AG08395 (cell line): ENCODE measurements at places on chromosomes 6 and 20.

DNA sequence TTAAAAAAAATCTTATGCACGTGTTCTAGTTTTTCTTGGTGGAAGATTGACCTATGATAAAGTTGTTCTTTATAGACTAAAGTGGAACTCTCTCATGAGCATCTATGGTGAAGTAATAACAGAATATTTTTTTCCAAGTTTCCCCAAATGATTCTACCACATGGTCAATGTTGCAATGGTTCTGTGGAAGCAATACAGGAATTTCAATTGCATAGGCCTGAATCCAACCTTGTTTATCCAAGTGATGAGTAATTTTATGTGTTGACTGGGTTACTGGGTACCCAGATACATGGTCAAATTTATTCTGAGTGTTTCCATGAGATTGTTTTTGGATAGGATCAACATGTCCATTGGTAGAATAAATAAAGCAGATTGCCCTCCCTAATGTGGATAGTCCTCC, 581.5 kb downstream of the MMUT start:
- no peak for DNase-seq

GRCh38 chr6:112086744-112087135, 542 bp downstream of the TUBE1 start:
- DNase-seq = peak; percentile 62

DNA sequence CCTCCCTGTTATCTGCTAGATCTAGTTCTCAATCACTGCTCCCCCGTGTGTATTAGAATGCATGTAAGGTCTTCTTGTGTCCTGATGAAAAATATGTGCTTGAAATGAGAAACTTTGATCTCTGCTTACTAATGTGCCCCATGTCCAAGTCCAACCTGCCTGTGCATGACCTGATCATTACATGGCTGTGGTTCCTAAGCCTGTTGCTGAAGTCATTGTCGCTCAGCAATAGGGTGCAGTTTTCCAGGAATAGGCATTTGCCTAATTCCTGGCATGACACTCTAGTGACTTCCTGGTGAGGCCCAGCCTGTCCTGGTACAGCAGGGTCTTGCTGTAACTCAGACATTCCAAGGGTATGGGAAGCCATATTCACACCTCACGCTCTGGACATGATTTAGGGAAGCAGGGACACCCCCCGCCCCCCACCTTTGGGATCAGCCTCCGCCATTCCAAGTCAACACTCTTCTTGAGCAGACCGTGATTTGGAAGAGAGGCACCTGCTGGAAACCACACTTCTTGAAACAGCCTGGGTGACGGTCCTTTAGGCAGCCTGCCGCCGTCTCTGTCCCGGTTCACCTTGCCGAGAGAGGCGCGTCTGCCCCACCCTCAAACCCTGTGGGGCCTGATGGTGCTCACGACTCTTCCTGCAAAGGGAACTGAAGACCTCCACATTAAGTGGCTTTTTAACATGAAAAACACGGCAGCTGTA, 73.4 kb downstream of the PTPN1 start:
- DNase-seq = no peak

- DNase-seq = peak; percentile 95
These were observed 22.3 kb downstream of the ELOVL5 start for GRCh38 chr6:53326372-53327016.

DNA sequence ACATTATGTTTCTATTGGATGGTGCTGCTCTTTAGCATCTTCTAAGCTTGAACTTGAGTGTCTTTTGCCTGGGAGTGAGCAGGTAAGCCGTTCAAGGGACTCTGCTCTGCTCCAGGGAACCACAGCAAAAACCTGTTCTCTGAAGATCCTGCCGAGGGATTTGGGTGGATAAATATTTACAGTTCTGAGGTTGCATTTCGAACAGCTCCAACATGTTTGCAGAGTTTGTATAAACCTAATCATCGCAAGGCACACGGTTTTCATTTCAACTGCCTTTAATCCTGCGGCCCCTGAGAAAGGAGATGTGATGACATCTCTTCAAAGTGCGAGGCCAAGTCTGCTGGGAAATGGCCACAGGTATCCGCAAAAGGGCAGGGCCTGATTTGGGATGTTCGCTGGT, 293.4 kb downstream of the TFAP2C start:
- no peak for DNase-seq

- no peak for DNase-seq
These were observed 146.4 kb downstream of the ERMARD start for GRCh38 chr6:169897601-169898358.

DNA sequence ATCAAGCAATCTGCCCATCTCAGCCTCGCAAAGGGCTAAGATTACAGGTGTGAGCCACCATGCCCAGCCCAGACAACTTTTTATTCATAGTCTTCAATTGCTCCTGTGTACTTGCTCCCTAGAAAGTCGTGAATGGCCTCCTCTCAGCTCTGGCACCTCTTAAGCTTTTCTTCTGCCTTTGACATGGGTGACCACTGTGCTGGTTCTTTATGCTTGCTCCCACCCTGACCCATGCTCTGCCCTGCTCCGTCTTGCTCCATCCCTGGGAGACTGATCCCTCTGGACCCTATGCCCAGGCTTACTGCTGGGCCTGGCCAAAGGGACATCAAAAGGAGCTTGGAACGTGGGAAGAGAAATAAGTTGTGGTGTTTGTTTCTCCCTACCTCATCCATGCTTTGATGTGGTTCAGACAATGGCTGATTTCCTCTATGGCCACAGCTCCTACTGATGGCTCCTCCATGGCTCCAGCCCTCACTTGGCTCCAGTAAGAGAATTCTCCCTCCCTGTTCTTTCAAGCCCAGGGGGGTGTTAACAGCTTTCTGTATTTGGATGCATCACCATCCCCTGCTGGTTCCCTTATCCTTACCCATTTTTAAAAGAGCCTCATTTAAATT, 7.7 kb upstream of the TREM2 start:
- DNase-seq = no peak

DNA sequence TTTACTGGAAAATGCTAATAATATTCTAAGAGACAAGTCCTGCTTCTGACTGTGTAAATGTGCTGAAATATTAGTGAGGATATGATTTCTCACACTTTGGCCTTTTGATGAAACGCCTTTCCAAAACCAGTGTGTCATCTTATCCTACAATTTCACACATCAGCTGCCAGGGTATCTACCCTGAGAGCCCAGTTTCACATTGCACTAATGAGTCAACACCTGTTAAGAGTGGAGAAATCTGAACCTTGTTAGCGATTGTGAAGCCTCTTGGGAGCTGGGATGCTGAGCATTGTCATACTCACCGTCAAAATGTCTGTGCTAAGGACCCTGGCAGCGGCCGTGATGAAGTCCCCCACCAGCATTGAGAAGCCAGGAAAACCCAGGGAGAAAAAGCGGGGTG, 166.0 kb downstream of the RALGAPA2 start:
- DNase-seq = no peak

DNA sequence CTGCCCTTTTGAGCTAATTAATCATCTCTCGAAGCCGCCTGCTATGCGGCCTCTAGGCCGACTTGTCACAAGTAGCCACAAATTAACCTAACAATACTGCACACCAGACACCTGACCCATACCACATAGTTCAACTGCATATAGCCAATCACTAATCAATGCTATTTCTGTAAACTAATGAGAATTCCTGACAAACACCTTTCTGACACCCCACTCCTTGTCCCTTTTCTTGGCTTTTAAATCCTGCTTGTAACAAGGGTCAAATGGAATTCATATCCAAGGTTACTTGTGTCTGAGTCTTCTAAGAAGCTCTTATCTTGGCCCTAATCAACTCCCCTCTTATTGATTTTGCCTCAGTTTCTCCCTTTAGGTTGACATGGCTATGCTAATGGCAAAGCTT, 366.1 kb downstream of the NRN1 start:
- no peak for DNase-seq

GRCh38 chr20:39503902-39504709, 542.0 kb downstream of the DHX35 start:
- DNase-seq = no peak

DNA sequence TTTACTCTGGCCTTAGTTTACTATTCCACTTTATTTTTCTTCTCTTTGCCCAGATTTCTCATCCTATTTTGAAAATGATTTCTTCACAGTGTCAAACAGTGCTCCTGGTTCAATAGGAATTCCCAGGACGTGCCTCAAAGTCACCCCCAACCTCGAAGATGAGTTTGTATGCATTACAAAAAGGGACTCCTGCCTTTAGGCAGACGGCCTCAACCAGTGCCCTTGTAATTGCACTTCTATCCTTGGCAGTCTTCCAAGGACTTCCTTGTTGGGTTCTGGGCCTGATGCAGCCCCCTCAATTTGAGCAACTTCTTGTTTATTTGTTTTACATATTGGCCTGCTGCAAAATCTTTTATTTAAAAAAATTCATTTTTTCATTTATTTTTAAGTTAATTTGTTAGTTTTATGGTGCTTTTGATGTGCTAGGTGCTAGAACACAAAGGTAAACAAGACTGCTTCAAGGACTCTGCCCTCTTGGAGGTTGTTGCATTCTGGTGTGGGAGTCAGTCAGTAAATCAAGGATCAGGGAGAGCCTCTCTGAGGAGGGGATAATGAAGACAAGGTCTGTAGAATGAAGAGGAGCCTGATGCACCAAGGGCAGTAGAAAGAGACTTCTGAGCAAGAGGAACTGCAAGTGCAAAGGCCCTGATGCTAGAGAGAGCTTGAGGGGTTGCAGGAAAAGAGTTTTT, 181.5 kb upstream of the LAMP5 start:
- no peak for DNase-seq

DNA sequence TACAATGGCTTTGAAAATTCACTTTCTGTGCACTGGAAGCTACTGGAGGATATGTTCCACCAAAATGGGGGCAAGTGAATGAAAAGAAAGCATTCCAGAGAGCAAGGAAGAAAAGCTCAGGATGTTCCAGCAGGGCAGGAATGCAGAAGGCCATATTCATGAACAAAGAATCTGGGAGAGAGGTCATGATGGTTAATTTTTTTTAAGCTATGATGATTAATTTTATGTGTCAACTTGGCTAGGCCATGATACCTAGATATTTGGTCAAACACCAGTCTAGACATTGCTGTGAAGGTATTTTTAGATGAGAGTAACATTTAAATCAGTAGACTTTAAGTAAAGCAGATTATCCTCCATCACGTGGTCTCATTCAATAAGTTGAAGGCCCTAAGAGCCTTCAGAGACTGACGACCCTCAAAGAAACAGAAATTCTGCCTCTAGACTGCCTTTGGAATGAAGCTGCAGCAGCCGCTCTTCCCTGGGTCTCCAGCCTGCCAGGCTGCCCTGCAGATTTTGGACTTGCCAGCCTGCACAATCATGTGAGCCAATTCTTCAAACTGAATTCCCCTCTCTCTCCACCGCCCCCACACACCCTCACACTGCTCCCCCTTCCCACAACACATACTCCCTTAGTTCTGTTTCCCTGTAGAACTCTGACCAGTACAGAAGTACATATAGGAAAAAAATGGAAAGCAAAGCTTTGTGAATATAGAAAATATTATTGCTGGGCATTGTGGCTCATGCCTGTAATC, 20.1 kb upstream of the GCM1 start:
- DNase-seq = peak; percentile 65

DNA sequence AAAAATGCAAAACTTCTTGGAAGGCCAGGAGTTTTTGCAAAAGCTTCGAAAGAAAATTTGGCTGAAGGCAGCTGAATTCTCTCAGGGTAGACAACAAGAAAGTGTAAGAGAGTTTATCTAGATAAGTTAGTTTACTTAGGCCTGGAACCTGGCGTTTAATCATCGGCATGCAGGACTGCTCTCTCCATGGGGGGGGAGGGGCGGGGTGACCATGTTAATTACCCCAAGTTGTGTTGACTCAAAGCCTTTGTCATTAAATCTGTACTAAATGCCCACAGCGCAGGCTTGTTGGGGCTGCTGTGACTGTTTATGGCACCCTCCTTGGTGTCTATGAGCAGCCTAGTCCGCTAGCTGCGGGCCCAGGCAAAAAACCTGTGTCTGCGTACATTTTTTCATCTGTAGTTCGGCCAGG, 20.1 kb upstream of the ZNF451 start:
- no peak for DNase-seq

GRCh38 chr6:13795041-13795750, 19.2 kb downstream of the MCUR1 start:
- DNase-seq = peak; percentile 80

GRCh38 chr20:24773168-24773567, 175.9 kb upstream of the CST7 start:
- DNase-seq = no peak

DNA sequence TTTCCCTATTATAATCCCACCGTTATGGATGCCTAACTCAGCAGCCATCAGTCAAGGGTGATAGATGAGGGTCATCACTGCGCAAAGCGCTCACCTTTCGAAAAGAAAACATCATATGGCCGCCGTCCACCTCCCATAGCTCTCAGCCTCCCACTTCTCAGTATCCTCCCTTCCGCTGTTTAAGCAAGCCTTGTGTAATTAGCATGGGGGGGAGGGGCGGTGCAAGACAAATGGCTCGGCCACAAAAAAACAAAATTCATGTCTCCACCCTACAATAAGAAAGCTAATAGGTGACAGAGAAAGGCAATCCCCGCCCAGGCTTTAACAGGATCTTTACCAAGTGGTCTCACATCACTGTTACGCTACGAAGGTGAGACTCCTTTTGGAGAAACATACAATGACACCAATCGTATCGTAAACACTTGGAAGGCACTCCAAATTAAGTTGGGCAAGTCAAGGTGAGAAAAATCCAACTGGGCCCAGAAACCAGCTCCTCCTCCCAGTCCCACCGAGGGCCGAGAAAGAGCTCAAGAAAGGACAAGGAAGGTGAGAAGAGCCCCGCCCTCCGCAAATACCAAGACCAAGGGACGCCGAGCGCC, 645 bp downstream of the DDX39B start:
- peak; percentile 45 for DNase-seq

DNA sequence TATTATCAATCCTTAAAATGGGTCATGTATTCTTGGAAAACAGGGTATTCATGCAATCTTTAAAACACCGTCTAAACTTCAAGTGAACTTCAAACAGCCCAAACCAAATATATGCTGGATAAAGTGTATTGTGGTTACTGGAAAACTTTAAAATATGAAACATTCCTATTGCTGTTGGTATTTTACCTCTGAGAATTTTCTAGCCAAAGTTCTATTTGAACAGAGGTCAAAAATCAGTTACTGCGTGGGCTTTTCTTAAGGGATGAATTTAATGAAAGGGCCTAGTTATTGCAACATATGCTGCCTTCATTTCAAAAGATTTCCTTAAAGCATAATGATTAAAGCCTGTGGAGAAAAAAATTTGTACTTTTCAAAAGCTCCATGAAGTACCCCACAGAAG, 436.0 kb downstream of the PLCB1 start:
- no peak for DNase-seq
